IMR-90 (cell line): ENCODE measurements at places on chromosomes 12 and 14.

- DNase-seq: no peak
Measured at GRCh38 chr12:74619084-74619483, 81.4 kb downstream of the ATXN7L3B start.

- DNase-seq: peak; percentile 37
Measured at GRCh38 chr12:50453872-50454271, 50.9 kb upstream of the DIP2B start.

DNA sequence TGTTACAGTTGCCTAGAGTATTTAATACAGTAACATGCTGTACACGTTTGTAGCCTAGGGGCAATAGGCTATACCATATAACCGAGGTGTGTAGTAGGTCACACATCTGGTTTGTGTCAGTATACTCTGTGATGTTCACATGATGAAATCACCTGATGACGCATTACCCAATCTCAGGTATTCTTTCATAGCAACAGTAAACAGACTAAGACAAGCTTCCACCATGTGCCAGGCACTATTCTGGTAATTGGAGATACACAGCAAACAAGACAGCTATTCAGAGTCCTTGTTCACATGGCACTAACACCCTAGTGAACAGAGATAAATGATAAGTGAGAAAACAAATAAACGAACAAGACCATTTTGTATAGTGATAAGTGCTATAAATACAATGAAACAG is 3.8 kb upstream of the PDE3A start:
- no peak for DNase-seq

- peak; percentile 59 for DNase-seq
Measured at GRCh38 chr12:90084018-90084417, 375.4 kb upstream of the ATP2B1 start.

DNA sequence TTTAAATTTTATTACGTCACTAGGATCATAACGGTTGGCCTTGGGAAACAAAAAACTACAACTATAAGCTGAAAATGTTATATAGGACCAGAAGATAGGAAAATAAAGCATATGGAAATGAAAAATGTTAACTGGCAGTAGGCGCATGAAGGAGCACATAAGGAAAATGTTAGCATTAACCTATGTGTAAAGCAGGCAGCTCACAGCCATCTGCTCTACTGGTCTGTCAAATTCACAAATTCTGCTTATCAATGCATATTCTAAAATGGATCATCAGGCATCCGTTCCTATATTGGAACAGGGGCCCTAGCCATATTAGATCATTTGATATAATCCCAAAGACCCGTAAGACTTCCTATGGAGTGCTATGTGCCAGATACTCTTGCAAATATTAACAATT is 263.9 kb downstream of the MDGA2 start:
- no peak for DNase-seq

- peak; percentile 78 for DNase-seq
Measured at GRCh38 chr12:50039151-50039835, 14.0 kb upstream of the RACGAP1 start.
